ENCODE measurements at places on chromosomes 12 and 14.

- DNase-seq = no peak
Observed at GRCh38 chr14:31855262-31855661, 221.8 kb upstream of the ARHGAP5 start.

DNA sequence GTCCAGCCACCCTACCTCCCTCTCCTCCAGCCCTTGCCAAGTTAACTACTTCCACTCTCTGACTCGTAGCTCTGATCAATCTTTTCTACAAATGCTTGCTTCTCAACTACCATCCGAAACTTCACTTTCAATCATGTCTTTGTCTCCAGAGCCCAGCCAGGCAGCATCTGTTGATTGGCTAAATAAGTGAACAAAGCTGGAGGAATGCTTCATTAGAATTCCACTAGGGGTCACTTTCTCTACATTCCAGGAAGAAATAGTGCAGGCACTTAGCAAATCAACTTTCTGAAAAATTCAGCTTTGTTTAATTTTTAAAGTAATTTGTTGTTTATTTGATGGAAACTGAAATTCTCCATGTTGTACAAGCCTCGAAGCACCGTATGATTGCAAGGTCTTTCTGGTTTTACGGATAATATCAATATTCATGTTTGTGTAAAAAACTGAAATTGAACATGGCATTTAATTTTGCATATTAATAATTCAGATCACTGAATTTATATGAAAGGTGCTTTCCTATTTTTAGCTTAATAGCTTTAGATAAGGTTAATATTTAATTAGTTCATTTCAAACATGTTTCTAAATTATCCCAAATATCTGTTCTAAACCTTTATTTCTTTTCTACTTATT, 32.4 kb upstream of the HELB start:
- peak; percentile 54 for DNase-seq

DNA sequence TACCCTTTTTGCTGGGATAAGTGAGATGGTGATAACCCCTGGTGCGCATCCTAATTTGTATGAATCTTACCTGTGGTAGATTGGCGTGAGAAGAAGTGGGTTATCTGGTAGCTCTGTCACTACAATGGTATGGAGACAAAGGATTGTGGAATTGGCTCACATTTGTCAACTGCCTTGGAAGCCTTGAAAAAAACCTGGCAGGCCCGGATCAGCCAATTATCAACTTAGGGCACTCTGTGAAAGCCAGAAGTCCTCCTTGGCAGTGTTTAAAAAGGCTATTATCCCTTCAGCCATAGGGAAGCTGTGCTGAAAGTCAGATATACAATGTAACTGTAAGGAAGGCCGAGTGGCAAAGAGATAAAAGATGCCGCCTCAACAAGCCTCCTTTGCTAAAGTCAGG, 56.5 kb downstream of the WASHC3 start:
- DNase-seq = no peak

- DNase-seq = no peak
Observed at GRCh38 chr12:1977588-1977987, 26.7 kb downstream of the DCP1B start.

- no peak for DNase-seq
Observed at GRCh38 chr14:93736378-93737014, 51.8 kb downstream of the PRIMA1 start.

DNA sequence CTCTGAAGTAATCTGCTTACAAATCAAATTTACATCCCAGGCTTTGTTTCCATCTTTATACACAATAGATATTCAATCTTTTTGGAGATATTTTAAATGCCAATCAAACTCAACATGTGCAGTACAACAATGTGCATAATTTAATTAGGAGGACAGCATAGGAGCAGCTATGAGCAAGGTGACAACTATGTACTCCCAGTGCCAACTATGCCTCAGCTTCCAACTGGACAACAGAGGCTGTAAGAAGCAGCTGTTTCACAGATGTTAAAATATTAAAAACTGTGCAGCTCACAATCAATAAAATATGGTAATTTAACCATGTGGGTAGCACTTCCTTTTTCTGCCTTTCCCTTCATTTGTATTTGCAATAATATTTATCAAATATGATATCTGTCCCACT, 99.9 kb downstream of the ST8SIA1 start:
- DNase-seq = no peak

DNA sequence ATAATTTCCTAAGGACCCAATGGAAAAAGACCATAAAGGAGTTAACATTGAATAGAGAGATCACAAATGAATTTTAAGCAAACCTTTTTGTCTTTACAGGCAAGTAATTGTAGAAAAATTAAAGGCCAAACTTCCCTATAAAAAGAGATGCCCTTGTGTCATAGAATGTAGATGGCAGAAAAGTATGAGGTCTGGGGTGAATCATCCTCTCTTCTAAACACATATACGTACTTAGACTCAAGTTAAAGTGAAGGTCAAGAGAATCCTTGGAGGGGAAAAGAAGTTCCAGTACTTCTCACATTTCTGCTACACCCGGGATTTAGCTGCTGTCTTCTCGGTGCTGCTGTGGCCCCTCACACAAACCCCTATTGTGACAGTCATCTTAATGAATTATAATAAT, 116.2 kb upstream of the ARID2 start:
- no peak for DNase-seq

DNA sequence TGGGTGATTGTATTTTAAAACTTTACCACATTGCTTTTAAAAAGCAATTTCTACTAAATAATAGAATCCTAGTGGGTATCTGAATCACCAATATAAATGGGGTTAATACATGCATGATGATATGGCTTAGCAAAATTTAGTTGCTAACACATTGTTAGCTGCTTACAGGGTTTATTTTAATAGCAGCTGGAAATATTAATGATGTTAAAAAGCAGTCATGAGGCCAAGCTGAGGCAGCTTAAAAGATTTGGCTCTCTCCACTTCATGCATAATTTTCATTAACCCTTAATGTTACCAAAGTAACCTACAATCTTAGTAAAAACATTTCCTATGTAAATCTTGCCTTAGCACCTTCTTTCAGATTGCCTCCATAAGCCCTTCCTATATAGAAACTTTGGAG, 49.2 kb upstream of the CNOT2 start:
- no peak for DNase-seq

Measured in CD4-positive, alpha-beta T cell treated with Interleukin-6 at 100 ng/mL for 8 hours (primary cell).